ENCODE measurements at places on chromosomes 16 and 17.

DNA sequence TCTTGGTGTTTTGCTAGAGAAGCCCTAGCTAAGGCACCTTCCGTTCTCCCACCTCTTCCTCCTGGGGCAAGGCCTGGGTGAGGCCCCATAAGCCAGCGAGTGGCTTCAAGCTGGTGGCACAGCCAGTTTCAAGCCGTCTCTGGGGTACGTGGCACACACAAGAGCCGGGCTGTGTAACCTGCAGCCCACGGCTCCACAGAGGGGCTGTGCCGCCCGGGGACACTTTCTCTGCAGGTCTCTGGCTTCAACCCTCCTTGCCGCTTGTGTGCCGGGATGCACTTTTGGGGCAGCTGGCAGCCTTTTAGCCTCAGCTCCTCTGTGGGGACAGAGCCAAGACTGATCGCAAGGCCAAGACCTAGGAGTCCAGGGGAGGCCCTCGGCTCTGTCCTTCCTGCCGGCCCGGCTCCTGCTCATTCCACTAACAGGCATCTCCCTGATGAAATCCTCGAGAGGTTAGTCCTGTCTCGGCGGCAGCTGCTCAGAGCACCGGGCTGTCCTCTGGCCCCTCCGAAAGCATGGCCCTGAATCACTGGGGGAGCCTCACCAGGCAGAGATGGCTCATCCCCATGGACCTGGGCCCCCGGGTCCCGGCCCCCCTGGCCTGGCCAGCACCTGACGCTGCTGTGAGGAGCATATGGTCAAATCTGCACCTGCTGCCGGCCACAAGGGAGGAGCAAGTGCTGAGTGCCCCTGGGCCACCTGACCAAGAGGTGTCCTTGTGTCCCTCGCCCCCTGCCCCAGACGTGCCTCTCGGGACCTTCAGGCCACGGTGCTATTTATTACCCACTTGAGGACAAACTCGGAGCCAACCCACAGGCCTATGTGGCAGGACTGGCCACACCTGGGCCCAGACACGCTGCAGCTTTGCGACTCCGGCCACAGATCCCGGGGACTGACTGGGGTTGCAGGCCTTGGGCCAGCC lies 98.5 kb downstream of the METRNL start:
- DNase-seq = peak; percentile 16

DNA sequence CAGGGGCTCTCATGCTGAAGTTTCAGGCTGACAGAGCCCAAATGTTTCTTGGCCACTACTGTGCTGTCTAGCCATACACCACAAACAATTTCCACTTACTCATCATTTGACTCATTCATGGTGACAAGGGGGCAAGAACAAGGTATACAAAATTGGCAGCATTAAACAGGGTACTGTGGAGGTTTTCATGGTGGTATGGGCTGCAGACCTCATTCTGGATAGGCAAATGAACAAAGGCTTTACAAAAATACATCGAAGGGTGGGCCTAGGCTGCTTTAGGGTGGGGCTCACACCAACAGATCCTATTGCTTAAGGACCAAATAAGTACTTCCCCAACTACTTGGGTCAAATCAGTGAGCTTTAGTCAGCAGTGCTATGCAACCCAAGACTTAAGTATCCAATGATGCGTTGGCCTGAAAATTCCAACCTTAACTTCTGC lies 53.0 kb downstream of the N4BP1 start:
- peak; percentile 31 for DNase-seq

DNA sequence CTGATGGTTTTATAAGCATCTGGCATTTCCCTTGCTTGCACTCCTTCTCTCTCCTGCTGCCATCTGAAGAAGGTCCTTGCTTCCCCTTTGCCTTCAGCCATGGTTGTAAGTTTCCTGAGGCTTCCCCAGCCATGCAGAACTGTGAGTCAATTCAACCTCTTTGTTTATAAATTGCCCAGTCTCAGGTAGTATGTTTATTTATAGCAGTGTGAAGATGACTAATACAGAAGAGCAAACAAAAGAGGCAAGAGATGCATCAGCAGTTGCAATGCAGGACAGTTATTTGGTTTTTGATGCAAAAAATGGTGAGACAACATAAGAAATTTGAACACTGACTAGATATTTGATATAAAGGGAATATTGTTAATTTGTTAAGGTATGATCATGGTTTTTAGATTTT lies 16.8 kb downstream of the TMEM100 start:
- DNase-seq = no peak

GRCh38 chr17:55462711-55463110 lies 41.1 kb upstream of the MMD start:
- DNase-seq = no peak

DNA sequence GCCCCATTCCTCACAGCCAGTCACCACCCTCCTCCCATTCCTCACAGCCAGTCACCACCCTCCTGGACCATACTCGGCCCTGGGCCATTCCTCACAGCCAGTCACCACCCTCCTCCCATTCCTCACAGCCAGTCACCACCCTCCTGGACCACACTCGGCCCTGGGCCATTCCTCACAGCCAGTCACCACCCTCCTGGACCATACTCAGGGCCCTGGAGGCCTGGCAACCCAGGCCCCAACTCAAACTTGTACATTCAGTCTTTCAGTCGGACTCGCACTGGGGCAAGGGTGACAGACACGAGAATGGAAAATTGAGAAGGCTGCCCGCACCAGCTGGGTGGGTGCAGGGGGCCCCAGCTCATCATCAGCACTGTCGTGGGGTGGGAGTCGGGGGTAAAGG lies 30.4 kb upstream of the FOXK2 start:
- DNase-seq = no peak

GRCh38 chr16:2912330-2913199 lies 834 bp downstream of the FLYWCH1 start:
- DNase-seq = peak; percentile 43

DNA sequence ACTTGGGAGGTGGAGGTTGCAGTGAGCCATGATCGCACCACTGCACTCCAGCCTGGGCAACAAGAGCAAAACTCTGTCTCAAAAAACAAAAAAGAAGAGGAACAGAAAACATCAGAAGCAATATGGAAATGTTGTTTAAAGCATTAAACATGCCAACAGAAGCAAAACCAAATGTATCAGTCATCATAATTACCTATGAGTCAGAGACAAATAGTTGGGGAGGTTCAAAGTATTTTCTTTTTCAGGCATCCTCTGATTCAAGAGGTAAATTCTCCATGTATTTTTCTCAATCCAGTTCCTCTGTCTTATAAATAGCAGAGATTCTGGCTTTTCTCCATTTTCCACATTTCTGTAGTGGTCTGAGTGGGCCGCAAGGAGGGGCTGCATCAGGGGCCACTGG lies 2.1 kb upstream of the TM4SF5 start:
- no peak for DNase-seq

DNA sequence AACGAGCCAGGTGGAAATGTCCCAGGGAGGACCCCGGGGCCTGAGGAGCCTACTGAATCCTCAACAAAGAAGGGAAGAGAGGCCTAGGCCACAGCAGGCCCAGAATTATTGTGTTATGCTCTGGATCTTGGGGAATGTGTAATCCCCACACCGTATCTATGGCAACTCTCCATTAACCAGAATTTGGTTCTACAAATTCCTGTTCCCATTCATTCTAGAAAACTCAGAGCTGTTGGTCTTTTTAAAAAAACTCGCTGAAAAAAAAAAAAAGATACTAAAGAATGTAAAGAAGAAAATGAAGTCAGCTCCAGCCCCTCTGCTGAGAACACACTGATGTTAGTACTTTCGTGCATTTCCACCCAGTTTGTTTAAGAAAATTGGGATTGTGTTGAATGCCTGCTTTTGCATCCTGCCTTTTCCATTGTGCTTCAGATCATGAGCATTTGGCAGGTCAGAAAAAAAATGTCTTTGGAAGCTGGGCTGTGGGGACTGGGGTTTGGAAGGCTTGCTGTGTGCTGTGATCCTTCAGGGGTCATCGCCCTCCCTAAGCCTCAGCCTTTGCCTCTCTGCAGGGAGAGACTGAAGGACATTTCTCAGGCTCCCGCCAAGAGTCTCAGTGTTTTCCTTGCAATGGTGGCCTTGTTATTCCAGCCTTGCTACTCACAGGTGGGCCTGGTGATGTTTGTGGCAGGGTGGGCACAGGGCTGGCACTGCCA lies 69.5 kb downstream of the SREBF1 start:
- DNase-seq = no peak

DNA sequence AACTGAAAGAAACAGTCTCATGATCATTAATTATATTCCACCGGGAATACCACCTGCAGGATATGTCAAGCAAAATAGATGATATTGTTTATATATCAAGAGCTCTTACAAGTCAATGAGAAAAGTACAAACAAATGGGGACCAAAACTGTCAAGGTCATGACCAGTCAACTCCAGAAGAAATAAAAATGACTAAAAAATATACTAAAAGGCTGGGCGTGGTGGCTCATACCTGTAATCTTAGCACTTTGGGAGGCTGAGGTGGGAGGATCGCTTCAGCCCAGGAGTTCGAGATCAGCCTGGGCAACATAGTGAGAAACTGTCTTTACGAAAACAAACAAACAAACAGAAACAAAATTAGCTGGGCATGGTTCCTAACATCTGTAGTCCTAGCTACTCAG lies 49.8 kb upstream of the SCNN1B start:
- DNase-seq = peak; percentile 1

GRCh38 chr16:72666267-72666666 lies 381.7 kb downstream of the ZFHX3 start:
- no peak for DNase-seq

DNA sequence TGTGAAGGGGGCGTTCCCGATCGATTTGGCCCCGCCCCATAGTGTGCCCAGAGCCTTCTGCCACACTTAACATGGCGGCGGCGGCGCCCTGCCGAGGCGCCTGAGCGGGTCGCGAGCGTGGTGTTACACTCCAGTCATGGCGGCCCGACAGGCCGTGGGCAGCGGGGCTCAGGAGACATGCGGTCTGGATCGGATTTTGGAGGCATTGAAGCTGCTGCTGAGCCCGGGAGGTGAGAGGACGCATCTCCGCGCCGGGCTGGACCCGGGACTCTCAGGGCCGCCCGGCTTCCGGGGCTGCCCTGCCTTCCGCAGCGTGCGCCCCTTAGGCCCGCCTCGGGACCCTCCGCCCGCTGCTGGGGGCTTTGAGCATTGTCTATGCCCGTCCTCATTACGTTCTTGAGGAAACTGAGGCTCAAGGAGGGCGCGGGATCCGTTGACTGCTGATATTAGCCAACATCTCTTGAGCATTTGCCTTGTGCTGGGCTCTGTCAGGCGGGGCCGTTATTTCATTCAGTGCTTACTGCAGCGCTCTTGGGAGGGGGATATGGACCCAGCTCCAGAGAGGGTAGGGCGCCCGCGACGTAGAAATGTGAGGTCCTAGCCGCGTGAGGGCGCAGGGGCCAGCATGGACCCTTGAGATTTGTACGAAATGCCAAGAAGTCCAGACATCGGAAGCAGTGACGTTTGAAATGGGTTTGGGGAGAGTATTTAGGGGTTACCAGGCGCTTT lies at the start of gene TANGO6:
Gene TANGO6, plus strand, starts transcription at position 50 of the 729 bp plus-strand sequence. Its CDS starts 87 bp downstream, at position 137.
- peak; percentile 96 for DNase-seq

DNA sequence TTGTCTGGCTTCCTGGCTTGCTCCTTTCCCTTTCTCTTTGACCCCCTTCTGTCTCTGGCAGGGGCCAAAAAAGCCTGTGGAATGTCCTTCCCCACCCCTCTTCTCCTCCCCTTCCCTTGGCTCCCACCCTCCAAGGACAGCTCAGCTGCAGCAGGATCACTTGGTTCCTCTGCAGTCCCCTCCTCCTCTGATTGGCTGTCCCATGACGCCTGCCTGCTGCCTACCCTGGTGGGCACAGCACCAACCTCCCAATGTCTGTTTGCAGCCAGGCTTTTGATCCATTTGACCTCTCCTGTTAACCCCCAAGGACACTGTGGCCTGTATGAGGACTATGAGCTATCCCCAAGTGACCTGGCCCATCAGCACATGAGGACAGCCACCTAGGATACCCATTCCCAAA lies 14.8 kb upstream of the MTMR4 start:
- no peak for DNase-seq

Data from stimulated activated CD4-positive, alpha-beta T cell treated with anti-CD3 and anti-CD28 coated beads, Interleukin-2, amount 100 ng/mL, for 24 hours (primary cell).